ENCODE measurements at places on chromosomes 1 and 21. TPM values are rescaled to one million over a fixed set of nuclear protein-coding genes. Genes with fewer than 3 reads are reported as not detected.

SERPINC1 gene
- total RNA-seq, result not detected

DNA sequence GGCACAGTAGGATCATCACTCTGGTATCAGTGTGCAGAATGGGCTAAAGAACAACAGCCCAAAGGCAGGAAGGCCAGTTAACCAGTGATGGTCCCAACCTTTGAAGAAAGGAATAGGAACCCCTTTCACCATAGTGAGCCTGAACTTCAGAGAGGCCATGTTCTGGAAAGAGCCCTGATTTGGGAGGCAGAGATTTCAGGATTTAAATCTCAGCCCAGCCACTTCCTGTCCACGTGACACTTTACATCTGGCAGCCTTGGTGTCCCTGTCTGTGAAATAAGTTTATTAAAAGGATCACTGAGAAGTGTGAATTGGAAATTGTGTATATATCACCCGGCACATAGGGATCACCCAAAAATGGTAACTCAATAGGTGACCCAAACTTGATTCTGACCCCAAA lies 13.0 kb downstream of the MATN1 start:
- no peak for DNase-seq

PYGO2 gene
- 18.1 TPM for total RNA-seq

DNA sequence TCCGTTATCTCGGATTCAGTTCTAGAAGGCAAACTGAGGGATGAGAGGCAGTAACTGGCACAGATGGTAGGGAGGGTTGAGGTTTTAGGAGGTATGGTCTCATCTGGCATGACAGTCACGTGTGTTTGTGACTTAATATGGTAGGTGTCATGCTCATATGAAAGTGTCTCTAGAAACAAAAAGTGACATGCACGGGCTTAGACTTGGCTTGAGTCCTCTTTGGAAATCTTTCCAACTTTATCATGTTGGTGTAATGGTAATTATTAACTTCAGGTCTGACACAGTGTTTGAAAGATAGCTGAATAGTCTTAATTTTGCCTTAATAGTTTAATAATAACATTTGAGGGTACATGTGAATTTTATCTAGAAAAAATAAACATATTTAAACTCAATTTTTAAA lies 218.1 kb downstream of the FMN2 start:
- no peak for DNase-seq

DNA sequence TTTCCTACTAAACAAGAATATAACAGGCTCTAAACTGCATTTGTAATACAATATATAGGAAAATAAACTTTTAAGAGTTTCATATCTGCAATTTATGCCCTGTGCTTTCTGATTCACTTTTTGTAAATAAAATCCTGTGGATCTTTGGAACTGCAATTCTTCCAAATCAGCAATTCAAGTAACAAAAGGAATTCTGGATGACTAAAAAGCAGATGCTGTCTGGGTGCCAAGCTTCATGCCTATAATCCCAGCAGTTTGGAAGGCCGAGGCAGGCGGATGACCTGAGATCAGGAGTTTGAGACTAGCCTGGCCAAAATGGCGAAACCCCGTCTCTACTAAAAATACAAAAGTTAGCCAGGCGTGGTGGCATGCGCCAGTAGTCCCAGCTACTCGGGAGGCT lies 6.3 kb downstream of the NME7 start:
- DNase-seq, result no peak

Measured in esophagus squamous epithelium (tissue), 5 donors.